Activated naive CD4-positive, alpha-beta T cell treated with anti-CD3 and anti-CD28 coated beads, Interleukin-2, amount 10 ng/mL, durations not matched to agents 7 days and 5 days (primary cell): ENCODE measurements at places on chromosomes 4 and X.
A peak's percentile ranks its signal among the peaks of the same experiment; 100 is the strongest.

- no peaks in the 10 kb centered on the region for H3K27me3 ChIP-seq
- H3K27ac ChIP-seq: no peak overlapping the region
- DNase-seq: no peak
- H3K4me3 ChIP-seq: no peak overlapping the region
- no peaks in the 10 kb centered on the region for H3K4me1 ChIP-seq
- H3K36me3 ChIP-seq: no peaks in the 10 kb centered on the region
Observed at GRCh38 chrX:139094671-139095592, 383.4 kb upstream of the FGF13 start.

- DNase-seq: no peak
- no peaks in the 10 kb centered on the region for H3K36me3 ChIP-seq
- no peaks in the 10 kb centered on the region for H3K27me3 ChIP-seq
- H3K4me3 ChIP-seq: no peak overlapping the region
- no peak overlapping the region for H3K27ac ChIP-seq
- no peaks in the 10 kb centered on the region for H3K4me1 ChIP-seq
Observed at GRCh38 chr4:45939056-45939455, 184.8 kb downstream of the GABRG1 start.

DNA sequence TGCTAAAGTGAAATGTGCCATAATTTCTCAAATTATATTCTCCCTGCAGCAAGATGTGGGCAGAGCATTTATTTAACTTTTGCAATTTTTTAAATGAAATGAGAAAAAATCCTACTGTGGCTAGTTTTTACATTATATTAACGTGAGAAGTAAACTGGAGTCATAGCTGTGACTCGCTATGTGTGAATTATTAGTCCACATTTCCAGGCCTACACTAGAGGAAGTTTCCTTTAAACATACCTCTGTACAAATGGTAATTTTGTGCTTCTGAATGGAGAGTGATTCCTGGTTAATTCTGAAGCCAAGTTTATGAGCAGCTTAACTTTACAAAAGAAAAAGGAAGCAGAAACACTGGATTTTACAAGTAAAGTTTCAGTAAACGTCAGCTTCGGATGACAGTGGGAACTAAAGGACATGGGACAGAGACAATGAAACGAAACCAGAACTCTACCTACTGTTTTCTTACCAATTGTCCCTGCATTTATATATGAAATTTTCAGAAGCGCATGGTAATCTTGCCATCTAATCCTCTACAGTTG lies 72.4 kb downstream of the FBXO8 start:
- H3K27me3 ChIP-seq: peaks cover 61% of the 10 kb centered on the region
- DNase-seq: no peak
- H3K4me1 ChIP-seq: peaks cover 22% of the 10 kb centered on the region

GRCh38 chrX:452598-452997 lies 65.9 kb upstream of the PPP2R3B start:
- no peak for DNase-seq
- no peaks in the 10 kb centered on the region for H3K27me3 ChIP-seq
- no peak overlapping the region for H3K27ac ChIP-seq
- no peaks in the 10 kb centered on the region for H3K4me1 ChIP-seq
- no peaks in the 10 kb centered on the region for H3K36me3 ChIP-seq

DNA sequence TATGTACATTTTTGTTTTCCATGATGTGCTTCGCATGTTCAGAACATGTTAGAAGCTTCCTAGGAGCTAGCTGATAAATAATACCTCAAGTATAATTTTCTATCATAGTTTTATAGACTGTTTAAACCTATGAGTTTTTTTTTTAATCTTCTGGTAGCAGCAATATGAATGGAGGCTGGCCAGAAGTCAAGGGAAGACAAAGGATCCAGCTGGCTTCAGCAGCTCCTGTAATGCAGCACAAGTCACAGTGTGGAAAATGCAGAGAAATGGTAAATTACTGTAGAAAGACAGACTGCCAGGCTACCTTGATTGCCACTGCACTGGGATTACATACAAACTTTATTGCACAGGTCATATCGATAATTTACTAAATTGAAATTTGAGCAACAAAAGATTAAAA lies 537.9 kb downstream of the IQCM start:
- no peaks in the 10 kb centered on the region for H3K36me3 ChIP-seq
- no peak overlapping the region for H3K27ac ChIP-seq
- H3K4me3 ChIP-seq: no peak overlapping the region
- no peak for DNase-seq
- H3K4me1 ChIP-seq: no peaks in the 10 kb centered on the region

- H3K36me3 ChIP-seq: no peaks in the 10 kb centered on the region
- H3K27me3 ChIP-seq: peaks cover 41% of the 10 kb centered on the region
- H3K27ac ChIP-seq: no peak within 1 kb of the TSS
- peak within 1 kb of the TSS; percentile 47 for H3K4me3 ChIP-seq
- H3K4me1 ChIP-seq: peaks cover 15% of the 10 kb centered on the region
Observed at GRCh38 chr4:46993075-46994006, at the start of gene GABRA4. Gene GABRA4 (minus strand): TSS chr4:46993581. CDS start chr4:46993424, 157 bp downstream.

DNA sequence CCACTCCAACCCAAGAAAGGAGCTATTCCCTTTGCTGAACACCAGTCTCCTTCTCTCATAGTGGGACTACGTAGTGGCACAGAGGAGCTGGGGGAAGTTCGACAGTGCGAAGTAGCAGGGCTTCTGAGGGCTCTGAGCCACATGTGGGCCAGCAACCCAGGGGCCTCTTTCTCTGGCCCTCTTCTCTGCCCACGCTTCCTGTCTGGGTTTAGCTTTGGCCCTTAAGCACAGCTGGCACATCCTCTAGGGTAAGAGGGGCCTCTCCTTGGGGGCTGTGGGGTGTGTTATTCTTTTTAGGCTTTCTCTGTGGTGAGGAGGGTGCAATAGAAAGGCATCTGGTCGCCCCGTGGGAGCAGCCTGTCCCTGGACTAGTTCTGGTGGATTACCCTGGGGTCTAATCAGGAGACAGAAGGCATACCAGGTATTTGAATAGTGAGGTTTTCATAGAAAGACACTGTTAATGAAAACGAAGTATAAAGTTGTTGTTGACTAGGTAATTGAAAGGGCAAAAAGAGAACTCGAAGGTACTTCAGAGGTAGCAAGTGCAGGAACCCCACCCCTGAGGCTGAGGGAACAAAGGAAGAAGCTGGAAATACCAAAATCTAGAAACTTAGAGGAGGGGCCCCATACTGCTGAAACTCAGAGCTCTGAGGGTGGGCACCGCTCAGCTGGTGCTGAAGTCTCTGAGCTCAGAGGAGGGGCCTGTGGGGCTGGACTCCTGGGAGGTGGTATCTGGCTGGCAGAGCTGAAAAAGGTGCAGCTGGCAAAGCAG lies 151.9 kb upstream of the RPS6KA3 start:
- peak overlapping the region; percentile 80 for H3K27ac ChIP-seq
- no peaks in the 10 kb centered on the region for H3K36me3 ChIP-seq
- H3K27me3 ChIP-seq: no peaks in the 10 kb centered on the region
- H3K4me3 ChIP-seq: no peak overlapping the region

DNA sequence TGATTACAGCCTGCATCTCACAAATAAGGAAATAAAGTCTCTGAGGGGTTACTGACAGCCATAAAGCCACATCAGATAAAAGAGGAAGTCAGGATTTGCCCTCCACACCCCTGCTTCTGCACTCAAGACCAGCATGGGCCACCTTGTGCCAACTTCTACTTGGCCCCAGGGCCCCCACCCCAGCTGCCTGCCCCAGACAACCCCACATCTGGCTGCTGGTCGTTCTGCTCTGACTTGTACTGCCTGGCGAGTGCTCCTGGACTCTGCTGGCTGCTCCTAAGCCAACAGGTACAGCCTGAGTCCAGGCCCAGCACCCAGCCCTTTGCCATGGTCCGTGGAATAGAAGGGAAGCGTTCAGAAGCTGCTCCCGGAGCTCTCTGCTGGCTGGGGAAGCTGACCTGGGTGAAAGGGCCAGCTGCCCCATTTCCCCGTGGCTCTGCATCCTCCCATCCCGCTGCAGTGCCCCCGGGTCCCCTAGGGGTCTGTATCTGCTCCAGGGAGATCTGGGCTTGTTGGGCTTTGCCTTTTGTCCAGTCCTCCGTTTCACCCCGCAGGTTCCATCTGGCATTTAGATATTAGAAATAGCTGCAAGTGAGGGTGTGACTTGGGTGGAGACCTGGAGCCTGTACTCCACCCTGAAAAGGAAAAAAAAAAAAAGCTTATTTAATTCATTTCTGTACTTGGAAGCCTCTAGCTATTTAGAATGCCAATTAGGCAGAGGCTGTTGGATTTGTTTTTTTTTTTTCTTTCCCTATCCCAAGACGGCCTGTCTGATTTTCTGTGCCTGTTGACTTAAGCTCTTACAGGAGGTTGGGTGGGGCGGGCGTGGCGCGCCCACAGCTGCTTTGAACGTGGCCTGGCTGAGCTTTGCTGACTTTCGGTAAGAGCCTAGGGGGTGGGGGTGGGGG lies 194.7 kb downstream of the PTTG2 start:
- peak overlapping the region; percentile 74 for H3K27ac ChIP-seq
- H3K4me3 ChIP-seq: no peak overlapping the region
- H3K27me3 ChIP-seq: no peaks in the 10 kb centered on the region
- DNase-seq: peak; percentile 68
- peaks cover 71% of the 10 kb centered on the region for H3K4me1 ChIP-seq
- H3K36me3 ChIP-seq: peaks cover 12% of the 10 kb centered on the region

DNA sequence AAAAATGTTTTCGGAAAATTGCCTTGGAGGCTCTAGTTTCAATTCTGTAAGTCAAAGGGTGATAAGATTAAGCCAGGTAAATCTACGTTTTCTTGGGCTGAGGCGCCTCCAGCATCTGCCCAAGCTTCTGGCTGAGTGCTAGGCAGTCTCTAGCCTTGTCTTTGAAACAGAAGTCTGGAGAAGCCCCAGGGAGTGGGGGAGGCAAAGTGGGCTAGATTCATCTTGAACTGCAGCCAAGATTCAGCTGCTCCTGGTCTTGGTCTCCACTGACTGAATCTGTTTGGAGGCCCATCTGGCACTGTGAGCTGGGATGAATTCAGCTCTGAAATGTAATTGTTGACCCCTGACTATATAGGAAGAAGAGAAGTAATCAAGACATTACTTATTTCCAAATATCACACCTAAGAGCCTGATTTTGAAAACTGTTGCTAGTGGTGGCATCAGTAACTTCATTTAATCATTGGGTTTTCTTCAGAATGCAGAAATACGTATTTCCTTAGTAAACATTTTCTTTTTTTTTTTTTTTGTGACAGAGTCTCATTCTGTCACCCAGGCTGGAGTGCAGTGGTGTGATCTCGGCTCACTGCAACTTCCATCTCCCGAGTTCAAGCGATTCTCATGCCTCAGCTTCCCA lies 187.3 kb upstream of the LEF1 start:
- peak; percentile 44 for DNase-seq
- no peaks in the 10 kb centered on the region for H3K27me3 ChIP-seq
- peaks cover 77% of the 10 kb centered on the region for H3K4me1 ChIP-seq
- H3K36me3 ChIP-seq: peaks cover 10% of the 10 kb centered on the region

GRCh38 chr4:174714393-174715211 lies 114.4 kb downstream of the GLRA3 start:
- no peak overlapping the region for H3K27ac ChIP-seq
- peak; percentile 31 for DNase-seq
- H3K4me3 ChIP-seq: no peak overlapping the region
- no peaks in the 10 kb centered on the region for H3K36me3 ChIP-seq
- no peaks in the 10 kb centered on the region for H3K4me1 ChIP-seq

GRCh38 chr4:52106660-52107059 lies 55.6 kb downstream of the SPATA18 start:
- no peak overlapping the region for H3K27ac ChIP-seq
- H3K4me3 ChIP-seq: no peak overlapping the region
- peaks cover 4% of the 10 kb centered on the region for H3K27me3 ChIP-seq
- no peaks in the 10 kb centered on the region for H3K4me1 ChIP-seq
- H3K36me3 ChIP-seq: no peaks in the 10 kb centered on the region
- no peak for DNase-seq

DNA sequence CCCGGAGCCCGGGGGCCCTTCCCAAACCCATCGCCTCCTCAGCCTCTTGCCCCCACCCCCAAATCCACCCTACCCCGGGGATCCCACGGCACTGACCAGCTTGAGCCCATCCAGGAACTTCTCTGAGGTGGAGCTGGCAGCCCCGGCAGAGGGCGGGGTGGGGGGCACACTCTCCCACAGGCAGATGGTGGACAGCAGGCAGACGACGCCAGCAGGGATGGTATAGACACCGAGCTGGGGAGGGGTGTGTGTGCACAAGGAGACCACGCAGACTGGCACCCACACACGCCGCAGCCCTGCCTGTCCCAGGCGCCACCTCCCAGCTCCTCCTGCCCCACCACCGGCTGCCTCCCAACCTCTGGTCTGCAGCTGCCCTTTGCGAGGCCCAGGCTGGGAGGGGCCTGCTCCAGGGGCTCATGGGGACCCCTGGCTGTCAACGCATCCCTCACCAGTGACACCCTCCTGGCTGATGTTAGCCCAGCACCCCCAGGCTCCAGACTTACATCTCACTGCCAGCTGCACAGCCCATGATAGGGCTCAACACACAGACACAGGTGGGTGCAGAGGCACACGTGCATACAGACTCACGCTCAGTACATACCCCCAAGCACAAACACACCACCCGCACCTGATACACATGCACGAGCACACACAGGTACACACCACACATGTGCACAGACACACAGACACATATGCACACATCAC lies 4.2 kb downstream of the SLC49A3 start:
- H3K36me3 ChIP-seq: no peaks in the 10 kb centered on the region
- H3K4me3 ChIP-seq: no peak overlapping the region
- H3K27ac ChIP-seq: no peak overlapping the region
- DNase-seq: no peak
- H3K4me1 ChIP-seq: peaks cover 6% of the 10 kb centered on the region

GRCh38 chr4:123889507-123889906 lies 492.9 kb downstream of the SPRY1 start:
- H3K4me3 ChIP-seq: no peak overlapping the region
- H3K27ac ChIP-seq: no peak overlapping the region
- no peaks in the 10 kb centered on the region for H3K27me3 ChIP-seq
- no peaks in the 10 kb centered on the region for H3K36me3 ChIP-seq

- no peaks in the 10 kb centered on the region for H3K4me1 ChIP-seq
- no peak overlapping the region for H3K27ac ChIP-seq
- no peak overlapping the region for H3K4me3 ChIP-seq
- DNase-seq: no peak
- no peaks in the 10 kb centered on the region for H3K27me3 ChIP-seq
Observed at GRCh38 chrX:117998171-117998570, 118.4 kb downstream of the KLHL13 start.

DNA sequence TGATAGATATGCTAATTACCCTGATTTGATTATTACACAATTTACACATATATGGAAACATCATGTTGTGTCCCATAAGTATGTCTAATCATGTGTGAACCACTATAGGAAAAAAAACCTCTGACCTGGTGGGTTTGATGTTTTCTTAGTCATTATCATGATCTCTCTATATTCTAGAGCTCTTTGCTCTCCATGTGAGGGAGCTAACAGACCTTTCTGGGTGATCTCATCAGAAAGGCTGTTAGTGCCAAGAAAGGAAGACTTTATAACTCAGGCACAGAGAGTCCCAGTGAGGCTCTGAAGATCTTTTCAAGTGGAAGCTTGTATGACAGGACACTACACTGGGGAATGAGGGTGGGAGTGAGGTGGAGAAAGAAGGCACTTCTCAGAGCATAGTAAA lies 527.7 kb upstream of the MAGEB2 start:
- no peaks in the 10 kb centered on the region for H3K4me1 ChIP-seq
- no peak overlapping the region for H3K27ac ChIP-seq
- H3K4me3 ChIP-seq: no peak overlapping the region
- no peaks in the 10 kb centered on the region for H3K27me3 ChIP-seq
